ENCODE measurements at places on chromosomes 13 and 19. TPM values are rescaled to one million over a fixed set of nuclear protein-coding genes. Genes with fewer than 3 reads are reported as not detected.

The PIN1 gene
- total RNA-seq: 78.4 TPM

The ERF gene
- 64.5 TPM for total RNA-seq

The C1QTNF9B gene
- total RNA-seq: not detected

The TRPM4 gene
- total RNA-seq: 53.4 TPM

The ANGPTL8 gene
- total RNA-seq: not detected

The RAB3A gene
- 3.4 TPM for total RNA-seq

The ZNF416 gene
- total RNA-seq: 6.0 TPM

The SYT5 gene
- total RNA-seq: not detected

The ICAM4 gene
- 0.31 TPM for total RNA-seq

The RNF225 gene
- not detected for total RNA-seq

The LINGO3 gene
- total RNA-seq: 0.15 TPM

The ECSIT gene
- 27.9 TPM for total RNA-seq

The CNFN gene
- 0.89 TPM for total RNA-seq
